SK-N-MC (cell line): ENCODE measurements at places on chromosomes 4 and X.
A peak's percentile ranks its signal among the peaks of the same experiment; 100 is the strongest.

DNA sequence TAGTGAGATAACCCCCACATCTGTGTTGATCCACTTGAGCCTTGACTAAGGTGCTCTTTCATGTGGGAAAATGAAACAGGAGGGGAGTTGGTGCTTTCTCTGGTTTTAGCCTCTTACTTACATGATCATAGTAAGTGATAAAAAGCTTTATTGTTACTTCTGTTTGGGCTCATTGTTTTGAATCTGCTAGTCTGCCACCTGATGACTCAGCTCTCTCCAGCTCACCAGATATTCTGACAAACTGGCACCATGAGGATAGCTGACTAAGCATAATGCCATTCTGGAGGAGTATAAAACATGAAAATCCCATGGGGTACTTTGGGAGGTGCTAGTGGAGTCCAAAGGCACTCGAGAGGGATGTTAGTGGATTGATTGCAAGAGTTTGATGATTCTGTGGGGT lies 824.0 kb downstream of the RAPGEF2 start:
- no peak for DNase-seq

GRCh38 chr4:4842476-4843441 lies 16.7 kb upstream of the MSX1 start:
- DNase-seq = no peak

DNA sequence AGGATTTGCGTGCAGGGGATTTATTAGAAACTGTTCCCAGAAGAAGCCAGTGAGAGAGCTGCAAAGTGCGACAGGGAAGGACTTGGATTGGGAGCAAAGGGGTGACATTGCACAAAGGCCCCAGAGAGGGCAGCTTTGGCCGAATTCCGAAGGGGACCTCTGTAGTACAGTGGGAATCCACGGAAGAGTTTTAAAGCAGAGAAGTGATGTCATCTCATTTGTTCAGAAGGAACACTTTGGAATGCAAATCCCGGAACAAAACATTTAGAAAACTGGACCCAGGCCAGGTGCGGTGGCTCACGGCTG lies 71.7 kb downstream of the FAM184B start:
- no peak for DNase-seq

DNA sequence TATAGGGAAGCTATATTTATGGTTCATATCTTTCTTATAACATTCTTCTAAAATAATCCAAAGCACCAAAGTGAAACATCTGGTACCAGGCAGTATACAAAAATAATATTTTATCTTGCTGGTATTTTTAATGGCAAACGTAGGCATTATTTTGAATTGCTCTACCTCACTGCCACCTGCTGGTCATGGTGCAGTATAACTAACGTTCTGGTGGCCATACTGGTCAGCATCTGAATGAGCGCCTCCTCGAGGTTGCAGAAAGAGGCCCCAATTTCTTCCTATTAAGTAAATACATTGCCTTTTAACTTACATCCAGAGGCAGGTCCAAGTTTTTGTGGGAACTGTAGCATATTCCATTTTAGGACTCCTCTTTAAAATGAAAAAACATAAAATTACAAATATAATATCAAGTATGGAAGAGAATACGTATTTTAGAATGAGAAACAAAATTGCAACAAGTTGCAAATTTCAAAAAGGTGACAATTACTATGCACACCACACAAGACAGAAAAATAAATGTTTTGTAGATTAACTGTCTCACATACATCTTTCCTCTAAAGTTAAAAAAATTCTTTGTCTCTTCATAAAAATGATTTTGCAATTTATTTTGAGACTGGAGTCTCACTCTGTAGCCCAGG lies 22.9 kb upstream of the CWH43 start:
- DNase-seq = peak; percentile 70

- no peak for DNase-seq
Measured at GRCh38 chr4:15515106-15515505, 45.4 kb downstream of the CC2D2A start.

DNA sequence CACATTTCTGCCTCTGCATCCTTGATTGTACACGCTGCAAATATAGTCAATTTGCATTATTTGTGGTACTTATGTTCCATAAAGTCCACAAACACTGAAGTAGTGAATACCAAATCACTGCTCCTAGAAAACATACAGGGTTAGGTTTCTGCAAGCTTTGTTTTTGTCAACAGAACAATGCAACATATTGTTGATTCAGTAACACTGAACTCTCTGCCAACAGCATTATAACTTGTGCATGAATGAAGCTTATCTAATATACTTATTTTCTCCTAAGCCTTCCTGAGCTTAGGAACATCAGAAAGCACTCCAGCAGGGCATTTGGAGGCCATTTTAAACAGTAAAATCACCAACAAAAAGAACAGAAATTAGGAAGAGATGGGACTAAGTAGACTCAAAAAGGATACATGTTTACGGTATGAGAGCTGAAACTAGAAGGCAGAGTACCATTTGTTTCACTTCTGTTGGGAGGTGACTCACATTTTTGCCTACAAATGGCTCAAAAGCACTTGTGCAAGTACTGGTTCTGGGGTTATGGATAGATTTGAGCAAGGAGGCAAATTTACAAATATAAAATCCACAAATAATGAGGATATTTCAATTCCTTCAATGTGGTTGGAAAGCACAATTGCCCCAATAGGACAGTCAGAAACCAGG lies 14.1 kb downstream of the COX18 start:
- no peak for DNase-seq

DNA sequence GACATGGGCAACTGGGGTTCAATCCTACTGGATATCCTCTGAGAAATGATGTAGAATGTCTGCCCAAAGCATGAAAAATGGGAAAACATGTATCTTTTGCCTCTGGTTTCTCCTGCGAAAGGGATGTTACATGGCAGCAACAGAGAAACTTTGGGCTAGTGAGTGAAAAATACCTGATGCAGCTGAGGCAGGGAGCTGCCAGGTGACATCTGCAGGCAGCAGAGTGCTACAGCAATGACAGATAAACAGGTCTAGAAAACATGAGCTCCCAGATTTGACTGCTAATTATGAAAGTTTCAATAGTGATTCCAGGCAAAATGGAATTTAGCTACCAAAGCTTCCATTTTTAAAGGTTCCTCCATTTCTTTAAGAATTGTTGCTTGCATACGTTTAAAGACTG lies 4.8 kb upstream of the CXCL1 start:
- no peak for DNase-seq

DNA sequence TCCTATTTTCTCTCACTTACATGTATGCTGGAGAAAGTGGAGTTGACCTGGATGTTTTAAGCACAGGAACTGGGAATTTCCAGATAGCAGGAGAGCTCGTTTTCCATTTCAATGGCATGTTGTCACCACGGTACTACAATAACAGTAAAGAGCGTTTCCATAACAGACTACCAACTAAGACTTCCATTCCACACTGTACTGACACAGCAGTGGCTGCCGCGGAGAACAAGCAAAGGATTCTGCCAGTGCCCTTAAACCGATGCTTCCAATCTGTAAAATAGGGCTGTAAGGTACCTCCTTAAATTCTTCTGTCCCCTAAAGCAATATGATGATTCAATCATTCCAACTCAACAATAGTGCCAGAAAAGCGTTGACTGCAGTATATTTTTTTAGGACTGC lies 143.9 kb downstream of the KLHL13 start:
- DNase-seq = no peak

DNA sequence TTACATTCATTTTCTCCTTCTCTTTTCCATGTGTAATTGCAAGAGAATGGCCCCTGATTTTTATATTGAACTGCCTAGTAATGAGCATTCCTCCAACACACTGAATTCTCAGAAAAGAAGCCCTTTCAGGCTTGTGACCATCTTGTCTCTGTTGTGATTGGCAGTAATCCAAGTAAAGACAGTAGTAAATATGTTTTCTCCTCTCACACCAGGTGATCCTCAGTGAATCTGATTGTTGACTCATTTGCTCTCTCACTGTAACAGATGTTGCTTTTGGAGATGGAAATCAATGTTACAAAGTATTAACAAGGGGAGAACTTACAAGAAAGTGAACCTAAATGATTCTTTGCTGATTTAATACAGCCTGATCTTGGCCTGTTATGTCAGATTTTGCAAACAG lies 271.0 kb downstream of the AFF2 start:
- DNase-seq = no peak

GRCh38 chrX:65894133-65894532 lies 145.7 kb downstream of the VSIG4 start:
- no peak for DNase-seq

DNA sequence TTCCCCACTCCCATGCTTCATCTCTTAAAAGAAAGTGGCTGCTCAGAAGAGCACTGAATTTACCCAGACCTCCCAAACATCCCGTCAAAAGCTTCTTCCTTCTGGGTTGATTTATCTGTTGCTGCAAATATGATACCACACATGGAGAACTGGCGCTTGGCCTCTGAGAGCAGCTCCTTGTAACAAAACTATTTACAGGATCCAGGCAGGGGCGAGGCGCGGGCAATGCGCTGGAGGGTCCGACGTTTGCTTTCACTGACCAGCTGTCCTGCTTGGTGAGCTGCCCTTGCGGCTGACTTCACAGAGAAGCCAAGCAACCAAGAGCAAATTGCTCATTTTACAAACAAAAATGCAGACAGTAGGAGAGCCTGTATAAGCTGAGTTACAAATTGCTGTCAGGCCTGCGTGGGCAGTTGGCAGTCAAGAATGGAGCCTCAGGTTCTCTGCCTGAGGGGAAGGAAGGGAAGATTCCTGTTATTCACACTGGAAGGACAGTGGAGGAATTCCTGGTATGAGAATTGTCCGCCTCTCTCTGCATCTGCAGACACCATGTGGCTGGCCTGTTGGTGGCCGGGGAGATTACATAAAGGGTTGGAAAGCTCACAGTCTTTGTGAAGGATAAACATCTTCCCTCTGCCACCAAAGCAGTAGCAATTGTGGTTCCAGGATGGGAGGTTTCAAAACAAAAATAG lies 192.2 kb upstream of the LEF1 start:
- no peak for DNase-seq

DNA sequence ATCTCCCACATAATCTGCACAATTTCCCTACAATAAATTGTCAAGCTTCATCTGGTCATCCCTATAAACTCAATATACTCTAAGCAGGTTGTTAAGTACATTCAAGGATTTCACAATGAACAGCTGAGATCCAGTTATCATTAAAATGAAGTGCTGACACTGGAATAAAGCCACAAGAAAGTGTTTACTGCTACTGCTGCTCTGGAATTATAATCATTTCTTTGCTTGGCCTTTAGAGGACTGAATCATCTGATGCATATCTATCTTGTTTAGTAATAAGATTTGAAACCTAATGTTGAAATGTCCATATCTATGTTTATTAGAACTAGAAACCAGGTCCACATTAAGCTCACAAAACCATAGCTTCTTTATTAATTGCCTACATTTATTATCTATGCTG lies 338.6 kb upstream of the ZFP42 start:
- no peak for DNase-seq

DNA sequence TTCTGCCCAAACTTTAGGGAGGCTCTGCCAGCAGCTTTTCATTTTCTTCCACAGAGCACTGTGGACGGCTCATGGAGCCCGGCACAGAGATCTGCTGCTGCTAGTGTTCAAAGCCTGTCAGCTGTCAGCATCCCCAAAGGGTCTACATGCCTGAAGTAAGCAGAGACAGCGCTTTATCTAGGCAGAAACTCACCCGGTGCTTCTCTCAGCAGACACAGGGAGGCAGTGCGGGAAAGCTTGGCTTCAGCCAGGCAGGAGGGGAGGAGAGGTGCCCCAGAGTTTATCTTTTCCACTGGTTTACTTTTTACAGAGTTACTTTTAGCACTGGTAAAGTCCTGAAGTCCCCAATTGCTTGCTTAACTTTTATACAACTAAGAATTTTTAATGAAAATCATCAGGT lies 339.3 kb downstream of the NKX6-1 start:
- DNase-seq = no peak

- DNase-seq = no peak
Measured at GRCh38 chr4:4859799-4860599, 534 bp downstream of the MSX1 start.

DNA sequence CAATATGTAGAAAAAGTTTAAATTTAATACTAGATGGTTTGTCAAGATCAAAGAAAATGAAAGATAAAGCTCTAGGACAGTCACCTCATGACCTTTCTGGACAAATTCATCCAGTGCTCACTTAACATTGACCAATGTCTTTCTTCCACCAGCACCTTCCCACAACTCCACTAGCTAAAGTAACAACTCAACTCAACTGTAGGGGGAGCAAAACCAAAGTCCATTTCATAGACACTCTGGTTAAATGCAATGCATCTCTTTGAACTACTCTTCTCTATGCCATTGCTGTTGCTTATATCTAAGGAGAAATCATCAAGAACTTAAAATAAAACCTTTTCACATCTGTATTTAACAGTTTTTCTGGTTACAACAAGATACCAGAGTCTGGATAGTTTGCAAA lies 25.1 kb downstream of the UGT2B4 start:
- DNase-seq = no peak

- DNase-seq = no peak
Measured at GRCh38 chrX:84240848-84241565, 53.0 kb upstream of the RPS6KA6 start.

DNA sequence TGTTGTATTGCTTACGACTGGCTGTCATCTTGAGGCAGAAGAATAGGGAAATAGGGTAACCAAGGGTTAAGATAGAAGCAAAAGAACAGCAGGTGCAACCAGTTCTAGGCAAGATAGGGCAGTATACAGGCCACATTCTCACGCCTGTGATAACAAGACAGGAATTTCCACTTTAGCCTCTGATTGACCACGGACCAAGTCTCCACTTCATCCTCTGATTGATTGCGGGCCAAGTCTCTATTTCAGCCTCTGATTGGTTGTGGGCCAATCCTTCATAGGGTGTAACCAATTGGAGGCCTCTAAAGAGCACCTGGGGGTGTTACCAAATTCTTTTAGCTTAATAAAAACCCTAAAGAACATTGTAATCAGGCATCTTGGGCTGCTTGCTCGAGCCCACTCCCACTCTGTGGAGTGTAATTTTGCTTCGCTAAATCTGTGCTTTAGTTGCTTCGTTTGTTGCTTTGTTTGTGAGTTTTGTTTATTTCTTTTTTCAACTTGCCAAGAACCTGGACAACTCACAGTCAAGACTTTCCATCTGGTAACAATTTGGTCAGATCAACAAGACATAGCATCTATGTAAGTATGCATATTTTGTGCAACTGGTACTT lies 8.7 kb upstream of the TBC1D9 start:
- DNase-seq = no peak

- DNase-seq = no peak
Measured at GRCh38 chrX:111928456-111928855, 52.5 kb downstream of the TRPC5OS start.

DNA sequence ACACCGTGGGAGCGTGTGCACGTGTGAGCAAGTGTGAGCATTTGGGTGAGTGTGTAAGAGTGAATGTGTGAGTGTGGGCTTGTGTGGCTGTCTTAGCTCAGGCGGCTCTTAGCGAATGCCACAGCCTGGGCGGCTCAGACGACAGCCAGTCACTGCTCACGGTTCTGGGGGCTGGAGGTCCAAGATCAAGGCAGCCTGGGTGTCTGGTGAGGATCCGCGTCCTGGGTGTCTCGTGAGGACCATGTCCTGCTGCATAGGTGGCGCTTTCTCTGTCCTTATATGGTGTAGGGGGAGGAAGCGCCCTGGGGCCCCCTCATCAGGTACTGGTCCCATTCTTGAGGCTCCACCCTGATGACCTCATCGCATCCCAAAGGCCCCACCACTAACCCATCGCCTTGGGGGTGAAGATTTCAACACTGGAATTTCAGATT lies 4.5 kb downstream of the DOK7 start:
- no peak for DNase-seq

- DNase-seq = peak; percentile 85
Measured at GRCh38 chrX:78650906-78651437, 8.2 kb downstream of the RTL3 start.
